GOT3 (cell line): ENCODE measurements at places on chromosomes 5 and 9.

DNA sequence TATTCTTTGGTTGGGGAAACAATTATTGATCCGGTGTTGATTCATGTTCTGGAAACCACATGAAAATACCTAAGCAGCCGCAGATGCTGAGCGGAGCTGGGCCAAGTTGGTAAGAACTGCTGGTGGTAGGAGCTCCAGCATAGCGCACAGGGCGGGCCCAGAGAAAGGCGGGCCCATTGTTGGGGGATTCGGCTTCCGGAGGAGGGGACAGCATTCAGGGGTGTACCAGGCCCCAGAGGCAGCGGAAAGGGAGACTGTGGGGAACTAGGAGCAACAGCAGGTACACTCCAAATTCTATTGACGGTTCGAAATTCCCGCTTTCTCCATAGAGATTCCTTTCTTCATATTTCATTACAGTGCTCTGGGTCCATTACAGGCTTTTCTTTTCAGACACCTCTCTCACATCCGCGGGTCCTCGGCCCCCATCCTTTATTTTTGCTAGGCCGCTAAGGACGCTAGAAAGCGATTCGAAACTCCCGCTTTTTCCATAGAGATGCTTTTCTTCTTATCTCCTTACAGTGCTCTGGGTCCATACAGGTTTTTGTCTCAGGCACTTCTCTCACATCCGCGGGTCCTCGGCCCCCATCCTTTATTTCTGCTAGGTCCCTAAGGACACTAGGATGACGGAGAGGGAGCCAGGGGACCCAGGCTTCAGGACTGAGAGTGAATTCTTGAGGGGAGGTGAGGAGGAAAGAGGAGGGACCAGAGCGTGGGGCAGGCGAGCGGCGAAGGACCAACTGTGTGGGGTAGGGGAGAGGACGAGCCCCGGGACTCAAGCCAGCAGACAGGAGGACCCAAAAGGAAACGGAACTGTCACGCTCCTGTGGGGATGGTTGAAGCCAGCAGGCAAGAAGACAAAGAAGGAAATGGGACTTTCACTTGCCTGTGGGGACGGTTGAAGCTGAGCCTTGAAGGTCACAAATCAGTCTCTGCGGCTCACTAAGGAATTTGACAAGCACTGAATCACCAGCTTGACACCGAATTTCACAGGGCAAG, at the start of gene CCDC152:
Gene CCDC152, plus strand, starts transcription at position 213 of the 996 bp plus-strand sequence. CDS start 2,304 bp downstream, outside the sequence.
- no peak for DNase-seq

GRCh38 chr5:129506086-129506485, 46.0 kb downstream of the ADAMTS19 start:
- no peak for DNase-seq

GRCh38 chr9:36548454-36548853, 24.2 kb upstream of the MELK start:
- DNase-seq: no peak

- DNase-seq: no peak
Observed at GRCh38 chr5:83059341-83059740, 17.9 kb downstream of the TMEM167A start.

- no peak for DNase-seq
Observed at GRCh38 chr5:80761966-80762365, 107.2 kb upstream of the DHFR start.

DNA sequence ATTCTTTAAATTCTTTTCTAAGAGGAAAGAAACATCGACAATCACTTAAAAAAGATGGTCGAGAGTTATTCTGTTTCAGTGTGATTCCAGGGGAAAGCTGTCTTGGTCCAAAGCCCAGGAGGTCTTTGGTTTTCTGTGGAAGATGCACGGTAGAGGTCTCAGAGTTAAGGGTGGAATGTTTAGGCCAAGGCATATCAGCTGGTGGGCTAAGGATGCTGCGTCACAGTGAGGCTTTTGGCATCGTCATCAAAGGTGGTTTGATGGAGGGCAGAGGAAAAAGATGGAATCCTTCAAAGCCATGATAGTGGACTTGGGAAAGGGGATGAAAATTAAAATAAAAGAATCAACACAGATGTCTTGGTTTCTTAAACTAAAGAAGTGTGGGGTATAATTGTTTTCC, 137.3 kb upstream of the ANKH start:
- no peak for DNase-seq

- no peak for DNase-seq
Observed at GRCh38 chr5:125578551-125578950, 832.1 kb upstream of the ZNF608 start.

DNA sequence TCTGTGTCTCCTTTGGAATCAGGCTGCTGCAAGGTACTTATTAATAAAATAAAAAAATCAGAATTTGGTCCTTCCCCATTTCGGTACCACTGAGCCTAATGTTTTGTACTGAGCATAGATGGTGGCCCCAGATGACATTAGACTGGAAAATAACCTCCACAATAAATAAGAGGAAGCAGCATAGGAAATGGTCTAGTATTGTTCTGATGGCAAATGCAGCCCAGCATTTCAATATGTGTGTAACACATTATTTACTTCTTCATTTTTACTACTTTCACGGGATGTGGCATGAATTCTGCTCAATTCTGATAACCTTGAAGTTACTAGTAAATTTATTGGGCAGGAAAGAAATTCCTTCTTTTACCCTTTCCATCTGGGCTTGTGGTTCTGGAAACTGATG, 295.6 kb downstream of the ADGRV1 start:
- no peak for DNase-seq

- DNase-seq: no peak
Observed at GRCh38 chr5:117562647-117563046, 988.0 kb upstream of the SEMA6A start.

DNA sequence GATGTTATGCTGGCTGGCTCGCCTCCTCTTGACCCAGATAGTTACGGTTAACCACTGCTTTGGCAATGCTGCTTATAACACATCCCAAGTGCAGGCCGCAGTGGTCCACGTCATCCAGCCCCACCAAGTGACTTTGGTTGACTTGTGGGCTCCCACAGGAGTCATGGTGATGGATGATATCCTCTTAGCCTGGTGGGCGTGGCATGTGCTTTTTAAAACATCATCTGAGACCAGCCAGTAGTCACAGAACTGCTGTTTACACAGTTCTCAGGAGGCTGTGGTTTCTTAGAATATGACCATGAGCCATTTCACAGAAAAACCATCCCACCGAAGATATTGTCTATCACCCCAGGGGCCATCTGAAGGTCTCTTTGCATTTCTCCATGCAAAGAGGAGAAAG, 216.9 kb downstream of the SH3GL2 start:
- DNase-seq: no peak

DNA sequence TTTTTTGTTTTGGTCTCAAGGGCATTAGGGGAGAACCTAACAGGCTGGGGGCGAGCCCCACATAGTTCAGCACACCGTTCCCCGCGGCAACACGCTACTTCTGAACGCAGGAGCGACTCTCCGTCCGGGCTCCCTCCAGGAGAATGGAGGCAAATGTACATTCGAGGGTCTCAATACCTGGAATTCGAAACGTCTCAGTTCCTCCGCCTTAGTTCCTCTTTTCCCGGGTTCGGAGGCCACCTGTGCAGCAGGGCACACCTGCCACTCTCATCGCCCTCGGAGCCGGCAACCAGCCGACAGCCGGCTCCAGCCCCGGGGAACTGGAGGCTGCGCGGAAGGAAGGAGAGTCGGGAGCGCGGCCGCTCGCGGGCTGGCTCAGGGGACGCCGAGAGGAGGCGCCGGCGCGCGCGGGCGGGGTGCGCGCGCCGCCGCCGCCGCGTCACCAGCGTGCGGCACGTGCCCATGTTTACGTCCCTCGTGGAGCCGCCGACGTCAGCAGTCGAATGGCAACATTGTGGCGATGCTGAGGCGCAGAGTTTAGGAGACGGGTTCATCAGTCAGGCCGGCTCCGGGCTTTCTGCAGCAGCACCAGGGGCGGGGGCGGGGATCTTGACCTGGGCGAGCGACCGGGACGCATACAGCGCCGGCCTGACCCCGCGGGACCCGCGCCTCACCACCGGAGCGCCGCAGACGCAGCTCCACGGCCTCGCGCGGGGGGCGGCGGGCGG, at the start of gene JMY:
Gene JMY, plus strand, starts transcription at position 498 of the 728 bp plus-strand sequence. CDS start 520 bp downstream, outside the sequence.
- DNase-seq: peak; percentile 28

DNA sequence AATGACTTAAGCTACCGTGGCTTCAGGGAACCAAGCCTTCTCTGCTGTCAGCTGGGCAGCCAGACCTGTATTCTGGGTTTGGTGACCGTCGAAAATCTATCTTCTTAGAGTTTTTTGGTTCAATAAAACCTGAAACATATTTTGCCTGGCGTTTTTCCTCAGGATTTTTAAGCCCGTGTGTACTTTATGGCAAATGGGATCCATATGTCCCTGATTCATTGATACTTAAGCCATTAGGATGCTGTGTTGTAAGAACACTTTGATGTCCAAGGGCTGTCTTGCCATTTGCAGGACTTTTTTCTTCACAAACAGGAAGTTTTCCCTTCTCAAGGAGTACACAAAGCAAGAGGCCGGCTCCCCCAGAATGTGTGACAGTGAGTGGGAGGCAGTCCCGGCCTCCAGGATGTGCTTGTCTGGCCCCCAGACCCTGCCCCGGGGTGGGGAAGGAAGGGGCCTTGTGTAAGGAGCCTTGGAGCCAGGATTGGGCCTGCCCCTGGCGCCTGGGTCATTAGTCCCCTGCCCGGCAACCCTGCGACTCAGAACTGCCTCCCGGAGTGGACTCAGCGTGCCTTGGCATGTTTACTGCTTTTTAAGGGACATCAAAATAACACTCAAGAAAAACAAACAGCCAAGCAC, 83.4 kb upstream of the SMIM23 start:
- DNase-seq: no peak

DNA sequence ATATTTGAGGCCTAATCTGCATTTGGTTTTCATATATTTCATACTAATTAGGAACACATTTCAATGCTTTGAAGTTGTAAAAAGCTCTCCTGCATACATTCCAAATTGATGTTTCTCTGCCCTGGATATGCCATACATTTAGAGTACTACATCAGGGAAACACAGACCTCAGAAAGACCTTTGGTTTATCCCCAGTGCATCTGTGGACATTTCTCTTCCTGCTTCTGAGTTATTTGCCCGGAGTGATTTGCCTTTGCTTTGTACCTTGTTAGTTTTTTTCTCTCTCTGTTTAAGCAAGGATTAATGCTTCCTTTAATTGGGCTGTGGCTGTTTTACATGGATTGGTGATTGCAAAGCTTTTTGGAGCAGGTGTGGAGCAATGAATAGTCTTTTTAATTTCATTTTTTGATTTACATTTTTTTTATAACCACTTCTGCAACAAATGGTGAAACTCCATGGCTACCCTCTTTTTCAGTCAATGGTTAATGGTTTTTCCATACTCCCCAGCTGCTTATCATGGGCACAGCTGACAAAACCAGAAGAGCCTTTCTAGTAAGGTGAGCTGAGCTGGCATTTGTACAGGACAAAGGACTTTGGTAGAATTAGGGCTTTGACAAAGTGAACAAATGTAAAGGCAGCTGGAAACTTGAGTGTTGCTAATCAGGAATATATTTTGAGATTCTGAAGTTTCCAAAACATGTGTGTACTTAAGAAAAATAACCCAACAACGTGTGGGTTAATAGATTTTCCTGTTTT, 54.2 kb downstream of the ZSWIM6 start:
- no peak for DNase-seq

GRCh38 chr5:79837761-79838551, 148.3 kb downstream of the CMYA5 start:
- DNase-seq: no peak

- no peak for DNase-seq
Observed at GRCh38 chr9:115202960-115203751, 85.2 kb upstream of the TNC start.

DNA sequence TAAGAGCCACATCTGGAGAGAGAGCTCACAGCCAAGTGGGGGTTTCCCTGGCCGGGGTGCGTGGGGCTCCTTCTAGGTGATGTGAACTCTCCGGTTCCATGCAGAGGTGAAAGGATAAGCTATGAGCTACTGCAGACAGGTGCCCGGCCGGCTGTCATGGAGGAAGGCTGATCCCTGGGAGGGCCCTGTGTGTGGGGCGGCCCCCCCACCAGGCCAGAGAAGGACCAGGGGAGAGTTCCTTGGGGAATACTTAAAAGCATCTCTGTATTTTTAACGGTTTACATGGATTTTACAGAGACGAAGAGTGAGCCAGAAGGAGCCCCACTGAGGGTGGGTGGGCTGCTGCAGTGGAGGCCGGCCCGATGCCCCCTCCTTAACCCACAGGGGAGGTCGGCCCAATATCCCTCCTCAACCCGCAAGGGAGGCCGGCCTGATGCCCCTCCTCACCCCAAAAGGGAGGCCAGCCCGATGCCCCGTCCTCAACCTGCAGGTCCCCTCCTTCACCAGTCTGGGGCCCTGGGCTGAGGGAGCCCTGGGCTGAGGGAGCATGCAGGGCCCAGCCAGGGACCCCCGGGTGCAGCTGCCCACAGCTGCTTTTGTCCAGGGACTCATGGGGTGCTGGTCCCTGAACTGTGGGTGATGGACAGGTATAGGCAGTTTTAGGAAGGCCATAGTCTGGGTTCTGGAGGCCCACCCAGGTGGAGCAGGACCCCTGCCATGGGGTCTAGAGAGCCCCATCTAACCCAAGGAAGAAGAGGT, 31.9 kb downstream of the MRPL36 start:
- no peak for DNase-seq

- DNase-seq: no peak
Observed at GRCh38 chr5:72470826-72471225, 36.4 kb downstream of the ZNF366 start.

- DNase-seq: no peak
Observed at GRCh38 chr5:10115669-10116068, 134.0 kb downstream of the ATPSCKMT start.

DNA sequence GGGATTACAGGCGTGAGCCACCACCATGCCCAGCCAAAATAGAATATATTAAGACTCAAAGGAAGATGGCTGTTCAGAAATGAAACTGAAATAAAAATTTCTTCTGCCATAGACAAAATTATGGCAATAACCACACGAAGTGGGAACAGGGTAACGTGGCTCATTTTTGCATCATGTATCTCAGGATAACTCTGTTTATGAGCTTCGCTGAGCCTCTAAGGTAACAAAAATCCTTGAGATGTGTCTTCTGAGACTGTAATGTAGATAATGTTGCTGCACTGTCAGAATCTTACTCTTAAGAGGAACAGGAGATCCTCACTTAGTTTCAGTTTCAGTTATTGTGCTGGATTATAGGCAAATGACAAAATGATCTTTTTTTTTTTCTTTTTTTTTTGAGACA, 153.8 kb downstream of the GOLPH3 start:
- DNase-seq: no peak

- no peak for DNase-seq
Observed at GRCh38 chr9:130225071-130225470, 40.5 kb upstream of the HMCN2 start.

- DNase-seq: no peak
Observed at GRCh38 chr9:131554087-131554842, 8.9 kb downstream of the PRRT1B start.

DNA sequence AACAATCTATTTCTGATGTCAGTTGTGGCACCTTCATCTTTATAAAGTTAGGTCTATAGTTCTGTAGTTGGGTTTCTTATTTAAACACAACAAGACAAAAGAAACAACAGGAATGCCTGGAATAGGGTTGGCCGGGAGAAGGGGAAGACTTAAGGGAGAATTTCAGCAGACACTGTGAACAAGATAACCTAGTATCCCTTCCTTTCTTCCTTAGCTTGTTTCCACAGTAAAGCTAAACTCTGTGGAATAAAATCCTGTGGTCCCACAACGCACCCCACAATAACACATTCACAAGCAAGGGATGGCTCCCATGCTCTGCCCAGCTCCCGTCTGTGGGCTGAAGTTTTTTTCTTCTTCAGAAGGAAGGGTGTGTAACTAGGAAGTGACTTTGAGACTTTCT, 124.9 kb upstream of the SMARCA2 start:
- no peak for DNase-seq
